ENCODE measurements at places on chromosomes 11 and 22.

DNA sequence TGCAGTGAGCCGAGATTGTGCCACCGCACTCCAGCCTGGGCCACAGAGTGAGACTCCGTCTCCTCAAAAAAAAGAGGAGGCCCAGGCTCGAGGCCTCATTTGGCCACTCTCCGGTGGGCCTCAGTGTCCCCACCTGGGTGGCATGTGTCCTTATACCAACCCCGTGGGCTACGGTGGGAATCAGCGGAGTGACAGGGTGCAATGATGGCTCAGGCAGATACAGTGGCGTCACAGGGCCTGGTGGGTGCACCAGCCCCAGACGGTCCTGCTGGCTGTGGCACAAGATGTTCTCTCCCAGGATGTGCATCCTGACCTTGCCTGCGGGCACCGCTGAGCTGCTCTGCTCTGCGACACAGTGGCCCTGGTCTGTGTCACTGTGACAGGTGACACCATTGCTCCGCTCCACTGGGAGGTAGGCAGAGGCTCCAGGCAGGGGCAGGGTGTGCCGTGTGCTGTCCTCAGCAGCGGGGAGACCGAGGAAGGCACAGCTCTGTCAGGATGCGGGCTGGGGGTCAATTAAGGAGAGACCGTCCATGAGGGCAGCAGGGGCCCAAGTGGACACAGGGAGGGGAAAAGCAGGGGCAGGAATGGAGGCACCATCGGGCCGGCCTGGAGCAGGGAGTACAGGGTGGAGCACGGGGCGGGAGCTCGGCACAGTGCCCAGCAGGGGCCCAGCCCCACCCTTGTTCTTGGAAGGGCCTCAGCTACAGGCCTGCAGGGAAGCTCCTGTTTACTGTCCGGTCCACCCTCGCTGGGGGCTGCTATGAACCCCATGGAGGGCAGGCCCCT is 21.7 kb upstream of the TH start:
- DNase-seq = no peak

- no peak for DNase-seq
Observed at GRCh38 chr22:45125188-45125587, 38.5 kb upstream of the NUP50 start.

DNA sequence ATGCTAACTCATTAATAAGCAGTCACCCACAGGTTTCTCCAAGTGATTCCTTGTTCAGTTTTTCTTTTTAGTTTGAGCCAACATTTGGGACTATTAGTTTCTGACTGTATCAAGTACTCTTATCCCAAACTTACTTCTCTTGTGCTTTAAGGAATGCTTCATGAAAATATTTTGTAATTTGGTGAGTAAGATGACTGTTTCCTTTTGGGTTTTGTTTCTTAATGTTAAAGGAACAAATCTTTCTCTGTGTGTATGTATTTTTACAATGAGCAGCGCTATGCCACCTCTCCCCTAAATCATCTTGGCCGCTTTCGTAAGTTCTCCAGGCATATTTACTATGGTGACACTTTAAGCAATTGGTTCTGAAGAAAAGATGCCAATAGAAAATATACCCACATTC is 72.4 kb downstream of the LDLRAD3 start:
- DNase-seq = no peak

GRCh38 chr11:115326526-115326925 is 177.7 kb downstream of the CADM1 start:
- no peak for DNase-seq

DNA sequence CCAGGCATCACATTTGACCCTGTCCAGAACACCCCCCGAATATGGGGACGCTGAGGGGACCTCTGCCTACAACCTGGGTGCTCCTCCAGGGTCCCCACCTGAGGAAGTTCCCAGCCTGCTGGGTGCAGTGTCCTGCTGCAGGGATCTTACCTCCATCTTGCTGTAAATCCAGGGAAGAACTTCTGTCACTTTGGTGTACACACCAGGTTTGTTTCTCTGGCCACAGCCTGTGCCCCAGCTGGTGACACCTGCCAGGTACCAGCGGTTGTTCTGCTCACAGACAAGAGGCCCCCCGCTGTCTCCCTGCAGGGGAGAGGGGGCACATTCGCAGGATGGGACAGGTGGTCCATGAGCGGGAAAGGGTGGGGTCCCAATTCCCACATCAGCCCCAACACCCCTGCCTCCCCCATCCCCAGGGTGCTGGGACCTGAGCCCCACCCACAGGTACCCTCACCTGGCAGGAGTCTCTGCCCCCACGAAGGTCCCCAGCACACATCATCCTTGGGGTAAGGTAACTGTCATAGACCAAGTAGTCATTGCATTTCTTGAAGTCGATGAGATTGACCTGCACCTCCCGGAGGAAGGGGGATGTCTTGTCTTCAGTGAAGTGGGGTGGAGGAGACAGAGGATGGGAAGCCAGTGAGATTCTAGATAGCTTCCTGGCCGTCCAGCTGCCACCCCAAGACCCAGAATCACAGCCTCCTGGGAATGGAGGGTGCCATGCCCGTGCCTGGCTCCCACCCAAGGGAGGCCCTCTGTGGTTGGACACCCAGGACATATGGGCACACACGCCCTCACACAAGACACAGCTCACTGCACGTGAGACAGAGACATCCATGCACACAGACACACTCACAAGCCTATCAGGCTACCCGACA is 25.5 kb downstream of the TMPRSS13 start:
- DNase-seq = no peak

- DNase-seq = no peak
Observed at GRCh38 chr11:72730737-72731136, 21.5 kb downstream of the ARAP1 start.

- no peak for DNase-seq
Observed at GRCh38 chr11:19892387-19892786, 179.8 kb downstream of the NAV2 start.

GRCh38 chr11:78429209-78429608 is 11.6 kb upstream of the GAB2 start:
- DNase-seq = no peak

DNA sequence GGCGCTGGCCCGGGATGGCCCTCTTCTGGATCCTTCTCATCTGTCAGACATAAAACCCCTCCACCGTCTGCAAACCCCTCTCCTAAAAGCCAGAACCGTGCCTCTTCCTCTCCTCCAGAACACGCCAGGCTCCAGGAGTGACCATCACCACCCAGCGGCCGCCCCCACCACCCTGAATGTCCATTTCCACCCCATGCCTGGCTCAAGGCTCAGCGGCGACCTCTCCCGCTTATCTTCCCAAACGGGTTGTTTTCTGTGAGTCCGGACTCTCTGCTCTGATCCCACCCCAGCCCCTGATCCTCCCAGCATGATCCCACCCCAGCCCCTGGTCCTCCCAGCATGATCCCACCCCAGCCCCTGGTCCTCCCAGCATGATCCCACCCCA is 37.6 kb downstream of the CELSR1 start:
- DNase-seq = no peak

GRCh38 chr22:43919106-43919973 is 4.3 kb upstream of the PNPLA3 start:
- no peak for DNase-seq

DNA sequence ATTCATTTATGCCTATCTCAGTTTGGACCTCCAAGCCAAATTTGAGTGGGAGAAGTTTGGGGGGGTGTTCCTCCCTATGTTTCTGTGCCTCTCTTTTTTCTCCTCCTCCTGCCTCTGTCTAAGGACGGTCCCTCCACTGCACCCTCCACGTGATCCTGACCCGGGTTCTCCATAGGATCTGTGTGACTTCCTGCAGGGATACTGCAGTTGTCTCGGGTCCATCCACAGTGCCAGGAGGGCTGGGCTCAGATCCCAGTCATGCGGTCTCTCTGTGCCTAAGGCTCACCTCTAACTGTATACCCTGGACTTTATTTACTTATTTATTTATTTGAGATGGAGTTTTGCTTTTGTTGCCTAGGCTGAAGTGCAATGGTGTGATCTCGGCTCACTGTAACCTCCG is 1354.5 kb downstream of the BRD1 start:
- DNase-seq = no peak

DNA sequence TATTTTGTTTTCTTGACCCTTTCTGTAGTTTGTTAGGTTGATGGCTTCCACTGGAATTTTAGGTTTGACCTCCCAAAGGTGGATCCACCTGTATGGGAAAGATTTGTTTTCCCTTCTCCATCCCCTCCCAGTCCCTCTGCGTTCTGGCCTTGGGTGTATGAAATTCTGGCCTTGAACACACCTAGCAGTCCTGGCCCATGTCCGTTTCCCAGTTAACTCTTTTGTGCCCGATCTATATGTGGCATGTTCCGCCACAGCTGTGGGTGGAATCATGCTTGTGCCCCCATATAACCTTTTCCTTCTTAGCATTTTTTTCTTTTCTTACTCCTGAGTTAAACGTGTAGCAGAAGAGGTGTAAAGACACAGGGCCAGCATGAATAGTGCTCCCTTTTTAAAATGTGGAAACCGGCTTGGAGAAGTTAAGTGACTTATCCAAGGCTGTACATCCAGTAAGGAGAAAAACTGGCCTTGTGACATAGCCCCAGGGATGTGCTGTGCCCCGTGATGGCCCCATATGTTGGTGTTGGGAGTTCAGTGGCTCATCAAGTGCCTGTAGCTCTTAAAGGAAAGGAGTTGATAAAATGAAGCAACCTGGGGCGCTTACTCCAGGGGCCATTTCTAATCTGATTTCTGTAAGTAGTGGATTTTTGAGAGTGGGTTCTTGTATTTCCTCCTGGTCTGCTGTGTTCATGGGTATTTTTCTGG is 39.3 kb downstream of the ZNRF3 start:
- DNase-seq = no peak

DNA sequence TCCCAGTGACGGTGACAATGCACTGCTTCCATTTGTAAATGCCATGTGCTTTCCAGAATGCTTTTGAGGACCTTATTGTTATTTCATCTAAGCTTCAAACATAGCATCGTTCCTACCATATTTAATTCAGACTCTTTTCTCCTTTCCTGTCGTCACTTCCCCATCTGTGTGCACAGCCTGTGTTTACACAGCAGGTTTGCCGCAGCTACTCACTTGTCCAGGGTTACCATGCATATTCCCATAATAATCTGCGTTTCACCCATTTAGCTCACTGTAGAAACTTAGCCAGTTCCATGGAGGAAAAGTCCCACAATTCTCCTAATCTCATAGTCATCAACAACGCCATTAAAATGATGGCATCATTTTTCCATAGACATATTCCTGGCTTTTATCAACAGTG is 48.0 kb downstream of the FLI1 start:
- no peak for DNase-seq

- DNase-seq = peak; percentile 63
Observed at GRCh38 chr11:65927904-65928397, 8.7 kb downstream of the DRAP1 start.

- DNase-seq = no peak
Observed at GRCh38 chr11:116193321-116194131, 579.3 kb downstream of the BUD13 start.

GRCh38 chr11:92227959-92228935 is 3.6 kb downstream of the FAT3 start:
- DNase-seq = no peak

- DNase-seq = no peak
Observed at GRCh38 chr11:6323291-6323905, 3.1 kb upstream of the CAVIN3 start.

- DNase-seq = no peak
Observed at GRCh38 chr11:17931595-17931994, 81.3 kb downstream of the SERGEF start.

DNA sequence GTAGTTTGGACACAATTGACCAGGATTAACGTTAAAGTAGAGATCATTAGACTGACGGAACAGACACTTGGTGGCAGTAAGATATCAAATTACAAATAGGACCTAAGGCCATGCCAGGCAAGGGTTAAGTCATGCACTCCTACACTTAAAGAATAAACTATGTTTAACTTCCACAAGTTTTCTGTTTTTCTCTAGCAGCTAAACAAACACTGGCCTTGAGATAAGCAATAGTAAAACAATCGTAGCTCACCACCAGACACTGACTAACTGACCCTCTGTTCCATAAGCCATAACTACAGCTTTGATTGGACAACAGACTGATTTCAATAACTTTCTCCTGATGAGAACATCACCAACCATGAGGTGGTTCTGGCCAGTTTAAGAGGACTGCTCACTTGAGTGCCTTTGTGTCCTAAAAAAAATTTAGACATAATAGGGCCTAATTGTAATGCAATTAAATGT is 2.0 kb upstream of the CEP126 start:
- no peak for DNase-seq

DNA sequence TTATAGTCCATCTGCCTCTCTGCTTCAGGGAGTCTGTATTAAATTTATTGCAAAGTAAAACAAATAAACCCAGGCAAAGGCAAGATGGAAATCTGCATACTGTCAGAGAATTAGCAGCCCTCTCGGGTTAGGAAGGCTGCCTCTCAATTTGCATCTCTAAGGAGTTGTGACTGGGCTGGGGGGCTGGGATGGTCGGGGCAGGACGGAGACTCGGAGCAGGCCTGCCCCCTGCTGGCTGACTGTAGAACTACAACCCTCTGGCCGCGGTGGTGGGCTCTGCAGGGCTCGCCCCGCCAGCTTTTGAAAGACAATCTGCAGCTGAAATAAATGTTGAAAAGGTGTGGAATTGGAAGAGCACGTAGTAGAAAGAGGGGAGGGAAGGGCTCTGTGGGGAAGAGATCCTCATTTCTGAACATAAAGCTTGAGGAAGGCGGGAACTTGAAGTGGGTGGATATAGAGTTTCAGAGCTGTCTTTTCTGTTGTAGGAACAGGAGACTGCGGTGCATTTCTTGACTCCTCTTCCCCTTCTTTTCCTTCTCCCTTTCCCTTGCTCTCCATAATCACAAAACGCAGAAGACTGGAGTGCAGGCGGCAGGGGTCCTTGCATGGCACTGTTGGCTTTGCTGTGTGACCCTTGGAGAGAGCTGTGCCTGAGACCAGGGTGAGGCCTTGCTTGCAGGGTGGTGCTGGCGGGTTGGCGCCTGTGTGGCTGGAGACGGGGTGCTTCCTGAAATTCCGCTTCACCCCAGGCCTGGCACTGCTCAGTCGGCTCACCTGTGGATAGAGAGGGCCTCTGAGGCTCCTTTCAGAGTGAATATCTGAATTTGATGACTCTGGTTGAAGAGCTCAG is 22.6 kb upstream of the PKNOX2 start:
- DNase-seq = peak; percentile 63

DNA sequence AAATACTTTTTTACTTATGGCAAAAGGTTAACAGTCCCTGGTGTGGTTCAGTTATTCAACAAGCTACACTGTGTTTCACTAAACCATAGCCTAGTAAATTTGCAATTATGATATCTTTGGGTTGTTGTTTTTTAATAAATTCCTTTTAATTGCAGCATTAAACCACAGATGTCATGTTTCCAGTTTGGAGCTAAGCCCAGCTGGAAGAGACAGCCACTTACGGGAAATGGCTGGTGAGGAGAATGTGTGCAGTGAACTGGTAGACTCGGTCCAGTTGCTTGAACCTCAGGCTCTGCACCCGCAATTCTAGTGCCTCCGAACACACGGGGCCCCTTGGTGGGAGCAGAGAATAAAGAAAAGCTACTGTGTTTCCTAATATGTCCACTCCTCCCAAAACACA is 70.8 kb downstream of the WNT11 start:
- DNase-seq = no peak

GRCh38 chr11:78041843-78042440 is 18.9 kb upstream of the KCTD14 start:
- no peak for DNase-seq

GRCh38 chr22:47115921-47116320 is 353.5 kb downstream of the TBC1D22A start:
- no peak for DNase-seq

- DNase-seq = no peak
Observed at GRCh38 chr11:43172477-43172876, 139.3 kb upstream of the API5 start.

Data from stimulated activated CD4-positive, alpha-beta T cell treated with anti-CD3 and anti-CD28 coated beads, Interleukin-4, amount 100 ng/mL, for 48 hours (primary cell).